ENCODE measurements at places on chromosomes 16 and 17. TPM values are rescaled to one million over a fixed set of nuclear protein-coding genes. Genes with fewer than 3 reads are reported as not detected.

DNA sequence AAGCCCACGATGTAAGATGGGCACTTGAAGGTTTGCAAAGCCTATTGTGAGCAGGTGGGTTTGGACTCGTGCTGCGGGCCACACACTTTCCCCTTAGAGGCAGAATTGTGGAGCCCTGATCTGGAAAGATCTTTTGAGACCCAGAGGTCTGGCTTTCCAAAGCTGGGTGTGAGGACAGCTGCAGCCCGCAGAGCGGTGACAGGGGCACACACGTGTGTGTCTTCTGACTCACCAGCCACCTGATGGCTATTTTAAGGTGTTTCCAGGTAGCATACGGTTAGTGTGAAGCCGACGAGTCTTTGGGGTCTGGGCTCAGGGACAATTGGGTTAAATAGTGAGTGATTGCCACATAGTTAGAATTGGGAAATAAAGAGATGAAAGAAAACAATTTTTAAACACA, 108.9 kb upstream of the GSE1 start:
- DNase-seq = no peak

The SLC13A5 gene
- total RNA-seq = not detected

The SMIM22 gene
- not detected for total RNA-seq

DNA sequence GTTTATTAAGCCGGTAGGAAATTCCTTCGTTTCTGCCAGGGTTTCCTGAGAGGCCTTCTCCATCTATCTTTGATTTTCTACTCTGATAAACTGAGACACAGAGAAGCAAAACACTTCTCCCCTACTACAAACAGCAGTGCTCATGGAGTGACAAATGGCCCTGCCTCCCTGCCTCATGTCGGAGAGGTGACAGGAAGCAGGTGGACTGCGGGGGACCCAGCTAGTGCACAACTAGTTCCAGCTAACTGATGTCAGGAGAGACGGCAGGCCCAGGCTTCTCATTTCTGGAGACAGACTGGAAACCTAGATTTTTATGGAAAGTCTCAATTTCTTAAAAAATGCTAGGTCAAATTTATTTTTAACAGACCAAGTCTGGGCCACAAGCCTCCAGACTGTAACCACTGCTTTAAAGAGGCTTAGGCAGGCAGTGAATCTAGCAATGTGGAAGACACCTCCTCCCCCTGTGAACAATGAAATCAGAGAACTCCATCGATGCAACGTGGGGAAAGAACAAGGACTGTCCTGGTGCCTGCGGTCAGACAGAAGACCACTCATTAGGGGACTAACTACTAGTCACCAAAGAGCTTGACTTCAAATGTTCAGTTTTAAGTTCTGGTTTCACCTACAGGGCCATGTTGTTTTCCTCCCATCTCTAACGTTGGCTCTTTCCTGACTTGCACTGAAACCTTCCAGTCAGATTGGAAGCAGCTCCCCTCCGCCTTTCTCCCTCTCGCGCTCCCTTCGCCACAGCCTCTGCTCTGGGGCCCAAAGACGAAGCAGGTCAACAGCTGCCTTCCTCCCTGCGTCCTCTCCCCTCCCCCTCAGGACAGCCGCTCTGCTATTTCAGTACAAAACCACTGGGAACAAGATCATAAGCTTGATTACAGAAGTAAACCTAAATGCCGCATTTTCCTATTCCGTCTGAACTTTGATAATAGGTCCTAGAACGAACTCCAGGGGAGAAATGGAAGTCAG, 17.6 kb downstream of the GTF3C1 start:
- DNase-seq = no peak

The APOBR gene
- 0.51 TPM for total RNA-seq

The OR4D1 gene
- total RNA-seq = not detected

- DNase-seq = no peak
These were observed 771.7 kb downstream of the KCNJ18 start for GRCh38 chr17:22464041-22464440.

The SMIM5 gene
- 11.4 TPM for total RNA-seq

DNA sequence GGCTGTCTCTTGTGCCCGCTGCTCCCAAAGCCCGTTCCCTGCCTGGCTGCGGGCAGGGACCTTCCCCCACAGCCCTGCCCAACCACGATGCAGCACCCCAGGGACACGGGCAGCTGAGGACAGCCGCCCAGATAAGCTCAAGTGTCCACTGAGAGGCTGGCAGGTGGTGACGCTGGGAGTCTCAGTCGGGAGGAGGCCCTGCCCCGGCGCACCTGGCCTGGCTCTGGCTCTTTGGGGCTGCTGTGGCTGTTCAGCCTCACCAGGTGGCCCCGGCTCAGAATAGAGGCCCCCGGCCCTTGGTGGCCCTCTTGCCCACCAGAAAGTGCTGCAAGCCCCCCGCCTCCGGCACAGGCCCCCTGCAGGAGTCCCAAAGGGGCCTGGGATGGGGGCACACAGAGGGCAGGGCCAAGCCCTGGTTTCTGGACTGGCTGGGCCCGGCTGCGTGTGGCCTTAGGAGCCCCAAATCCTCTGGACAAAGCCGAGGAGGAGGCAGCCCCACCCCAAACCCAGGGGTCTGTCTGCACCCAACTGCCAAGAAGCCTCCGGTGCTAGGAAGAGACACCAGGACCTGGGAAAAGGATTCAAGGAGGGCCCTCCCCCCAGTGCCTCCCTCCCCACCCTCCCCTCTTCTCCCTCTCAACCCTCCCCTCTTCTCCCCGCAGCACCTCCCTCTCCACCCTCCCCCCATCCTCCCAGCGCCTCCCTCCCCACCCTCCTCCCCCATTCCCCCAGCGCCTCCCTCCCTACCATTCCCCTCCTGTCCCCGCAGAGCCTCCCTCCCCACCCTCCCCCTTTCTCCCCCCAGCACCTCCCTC, 5.3 kb downstream of the NTHL1 start:
- peak; percentile 82 for DNase-seq

- DNase-seq = no peak
These were observed 42.4 kb upstream of the NF1 start for GRCh38 chr17:31052187-31052889.

GRCh38 chr17:78974635-78975591, 4.8 kb downstream of the LGALS3BP start:
- peak; percentile 76 for DNase-seq

DNA sequence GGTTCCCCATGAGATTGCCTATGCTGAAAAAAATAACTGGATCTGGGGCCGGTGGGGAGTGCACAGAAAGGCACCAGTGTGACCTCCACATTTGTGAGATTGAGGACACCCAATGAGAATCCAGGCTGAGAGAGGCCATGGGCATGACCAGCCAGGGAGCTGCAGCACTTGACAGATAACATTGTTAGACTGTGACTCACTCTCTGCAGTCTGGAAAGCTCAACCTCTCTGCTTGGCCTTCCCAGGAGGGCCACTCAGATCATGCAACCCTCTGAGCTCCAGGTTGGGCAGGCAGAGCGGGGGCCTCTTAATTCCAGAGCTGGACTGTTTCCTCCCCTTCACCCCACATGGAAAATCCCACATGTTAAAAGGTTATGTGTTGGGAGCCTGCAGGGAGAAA, 30.1 kb downstream of the FZD2 start:
- DNase-seq = no peak

The TMIGD1 gene
- total RNA-seq = not detected

DNA sequence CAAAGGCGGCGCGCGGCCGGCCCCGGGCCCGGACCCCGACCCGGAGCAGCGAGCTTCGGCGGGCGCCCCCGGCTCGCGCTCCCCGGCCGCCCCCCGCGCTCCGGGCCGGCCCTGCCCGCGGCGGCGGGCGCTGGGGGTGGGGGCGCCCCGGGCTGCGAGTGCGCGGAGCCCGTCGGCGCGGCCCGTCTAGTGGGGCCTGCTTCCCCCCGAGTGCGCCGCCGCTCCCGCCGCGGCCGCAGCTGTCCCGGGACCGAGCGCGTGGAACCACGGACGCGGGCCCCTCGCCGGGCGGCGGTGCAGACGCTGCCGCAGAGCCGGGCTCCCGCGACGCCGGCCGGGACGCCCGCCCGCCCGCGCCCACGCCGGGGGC, 308 bp downstream of the ADCY9 start:
- DNase-seq = no peak

- DNase-seq = no peak
These were observed 177.0 kb upstream of the TNRC6C start for GRCh38 chr17:77781536-77781935.

DNA sequence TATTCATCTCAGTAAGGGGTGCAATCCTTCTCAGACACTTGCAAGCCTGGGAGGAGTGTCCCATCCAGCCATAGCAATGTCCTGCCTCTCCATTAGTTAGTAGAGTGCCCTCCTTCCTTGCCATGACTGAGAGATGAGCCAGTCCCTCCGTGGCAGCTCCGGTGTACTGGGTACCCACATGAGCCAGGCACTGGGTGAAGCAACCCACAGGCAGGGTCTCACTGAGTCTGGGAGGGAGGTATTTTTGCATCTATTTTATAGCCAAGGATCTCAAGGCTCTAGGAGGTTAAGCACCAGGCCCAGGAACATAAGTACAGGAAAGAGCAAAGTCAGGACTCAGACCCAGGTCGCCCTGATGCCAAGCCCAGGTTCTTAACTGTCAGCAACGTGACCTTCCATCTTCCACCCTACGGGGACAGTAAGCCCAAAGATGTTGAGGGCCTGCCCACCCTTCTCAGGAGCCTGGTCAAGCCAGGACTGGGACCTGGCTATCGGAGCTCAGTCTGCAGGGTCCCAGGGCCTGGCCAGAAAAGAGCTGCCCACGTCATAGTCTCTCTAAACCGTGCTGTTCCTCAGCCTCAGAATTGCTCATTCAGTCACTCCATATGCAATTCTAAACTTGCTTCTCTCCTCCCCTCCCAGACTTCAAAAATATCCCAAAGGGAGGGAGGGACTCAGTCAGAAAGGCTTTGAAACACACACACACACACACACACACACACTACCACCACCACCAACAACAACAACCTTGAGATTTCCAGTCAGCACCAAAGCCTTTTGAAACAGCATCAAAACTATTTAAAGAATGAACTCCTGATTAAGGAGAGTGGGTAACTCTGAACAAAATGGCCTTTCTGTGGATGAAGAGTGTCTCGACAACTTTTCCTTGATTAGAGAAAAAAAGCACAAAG, 16.6 kb downstream of the NOS2 start:
- DNase-seq = no peak

The LAT gene
- 1.9 TPM for total RNA-seq

The TSEN54 gene
- 6.1 TPM for total RNA-seq

- no peak for DNase-seq
These were observed 9.7 kb downstream of the RABEP1 start for GRCh38 chr17:5291683-5292350.

DNA sequence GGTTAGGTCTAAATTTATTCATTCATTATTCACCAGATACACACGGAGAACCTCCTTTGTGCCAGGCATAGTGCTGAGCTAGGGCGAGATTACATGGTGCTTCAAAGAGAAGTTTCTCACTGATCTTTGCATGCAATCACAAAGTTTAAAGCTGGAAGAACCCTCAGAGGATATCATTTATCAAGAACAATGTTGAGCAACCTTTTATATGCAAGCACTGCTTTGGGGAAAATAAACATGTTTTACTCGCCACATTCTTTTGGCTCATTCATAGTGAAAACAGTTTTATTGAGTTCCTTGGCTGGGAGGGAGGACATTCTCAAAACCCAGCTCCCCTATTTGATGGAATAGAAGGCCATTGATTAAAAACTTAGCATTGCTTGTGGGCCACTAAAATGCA, 49.8 kb upstream of the XYLT1 start:
- DNase-seq = no peak

The SOX15 gene
- total RNA-seq = 0.89 TPM

- DNase-seq = no peak
These were observed 79.0 kb downstream of the C16orf78 start for GRCh38 chr16:49452578-49452977.

DNA sequence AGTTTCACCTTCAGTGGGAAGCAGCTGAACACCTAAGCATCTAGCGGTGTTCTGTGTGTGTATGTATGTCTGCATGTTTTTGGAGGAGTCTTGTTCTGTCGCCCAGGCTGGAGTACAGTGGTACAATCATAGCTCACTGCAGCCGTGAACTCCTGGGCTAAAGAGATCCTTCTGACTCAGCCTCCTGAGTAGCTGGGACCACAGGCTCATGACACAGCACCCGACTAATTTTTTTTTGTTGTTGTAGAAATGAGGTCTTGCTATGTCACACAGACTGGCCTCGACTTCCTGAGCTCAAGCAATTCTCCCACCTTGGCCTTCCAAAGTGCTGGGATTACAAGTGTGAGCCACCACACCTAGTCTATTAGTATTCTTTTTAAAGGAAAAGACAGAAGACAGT, 30.2 kb upstream of the FAAP100 start:
- no peak for DNase-seq

The PERCC1 gene
- total RNA-seq = 0.35 TPM

- DNase-seq = no peak
These were observed 26.5 kb upstream of the NF1 start for GRCh38 chr17:31068291-31068690.

DNA sequence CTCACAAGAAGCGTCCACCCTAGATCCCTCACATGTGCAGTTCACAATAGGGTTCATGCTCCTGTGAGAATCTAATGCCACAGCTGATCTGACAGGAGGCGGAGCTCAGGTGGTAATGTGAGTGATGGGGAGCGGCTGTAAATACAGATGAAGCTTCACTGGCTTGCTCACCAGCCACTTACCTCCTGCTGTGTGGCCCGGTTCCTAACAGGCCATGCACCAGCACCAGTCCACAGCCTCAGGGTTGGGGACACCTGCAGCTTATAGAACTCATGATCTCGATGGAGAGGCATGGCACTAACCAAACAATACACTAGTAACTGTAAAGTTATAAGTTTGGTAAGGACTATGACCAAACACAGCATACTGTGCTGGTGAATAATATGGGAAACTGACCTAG, 368.0 kb upstream of the CDH5 start:
- DNase-seq = no peak

DNA sequence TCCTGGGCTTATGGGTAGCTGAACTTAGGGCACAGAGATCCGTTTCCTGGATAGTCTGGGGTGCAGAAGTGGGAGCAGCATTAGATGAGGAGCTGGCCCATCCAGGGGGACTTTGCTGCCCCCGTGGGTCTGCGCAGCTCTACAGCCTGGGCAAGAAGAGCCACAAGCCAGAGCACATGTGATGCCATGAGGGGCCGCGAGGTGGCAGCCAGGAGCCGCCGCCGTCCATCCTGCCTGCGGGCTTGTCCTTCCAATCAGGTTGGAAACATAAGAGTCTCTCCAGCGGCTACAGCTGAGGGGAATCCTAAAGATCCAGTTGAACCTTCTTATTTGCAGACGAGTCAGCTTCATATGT, 21.9 kb downstream of the C1QTNF1 start:
- peak; percentile 91 for DNase-seq

The TAC4 gene
- 0.43 TPM for total RNA-seq

The KLHL10 gene
- not detected for total RNA-seq

GRCh38 chr17:39861235-39861634, 2.9 kb downstream of the IKZF3 start:
- DNase-seq = no peak

All from Right ventricle myocardium inferior (tissue), 1 donor.